ENCODE measurements at places on chromosomes 1 and 21.

GRCh38 chr1:84410328-84411095 is 12.2 kb downstream of the DNASE2B start:
- no peak for DNase-seq

GRCh38 chr1:6982860-6983259 is 197.6 kb downstream of the CAMTA1 start:
- no peak for DNase-seq

- peak; percentile 11 for DNase-seq
Measured at GRCh38 chr1:158969855-158970254, 38.5 kb downstream of the PYHIN1 start.

DNA sequence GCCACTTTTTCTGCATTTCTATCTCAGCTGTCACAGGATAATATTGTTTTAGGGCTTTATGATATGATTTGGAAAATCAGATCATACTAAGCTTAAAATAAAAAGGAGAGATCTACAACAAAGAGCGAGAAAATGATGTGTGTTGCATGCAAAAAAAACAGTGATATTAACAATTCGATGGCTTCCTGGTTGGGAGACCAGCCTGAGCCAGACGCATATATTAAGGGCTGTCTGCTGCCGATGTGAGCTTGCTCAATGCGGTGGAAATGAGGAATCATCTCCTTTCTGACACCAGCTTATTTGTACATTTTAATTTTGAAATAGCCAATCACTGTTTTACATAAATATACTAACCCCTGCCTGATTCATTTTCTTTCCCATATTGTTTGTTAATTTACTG is 862.6 kb downstream of the USP25 start:
- DNase-seq: no peak

- DNase-seq: no peak
Measured at GRCh38 chr1:25581764-25582163, 34.8 kb upstream of the MAN1C1 start.

DNA sequence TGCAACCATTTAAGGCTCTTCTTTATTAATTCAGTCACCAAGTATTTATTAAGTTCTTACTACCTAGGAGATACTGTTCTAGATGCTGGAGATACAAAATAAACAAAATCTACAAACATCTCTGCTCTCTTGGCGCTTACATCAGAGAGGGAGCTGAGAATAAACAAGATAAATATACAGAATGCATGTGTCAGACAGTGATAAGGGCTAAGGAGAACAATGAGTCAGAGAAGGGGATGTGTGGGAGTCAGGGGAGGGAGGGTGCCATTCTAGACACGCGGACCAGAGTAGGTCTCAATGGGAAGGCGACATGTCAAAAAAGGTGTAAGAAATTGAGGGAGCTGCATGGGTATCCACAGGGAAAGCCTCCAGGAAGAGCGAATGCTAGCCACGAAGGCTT is 393.2 kb downstream of the RWDD3 start:
- no peak for DNase-seq

- DNase-seq: no peak
Measured at GRCh38 chr1:23376890-23377811, 7.5 kb upstream of the ZNF436 start.

DNA sequence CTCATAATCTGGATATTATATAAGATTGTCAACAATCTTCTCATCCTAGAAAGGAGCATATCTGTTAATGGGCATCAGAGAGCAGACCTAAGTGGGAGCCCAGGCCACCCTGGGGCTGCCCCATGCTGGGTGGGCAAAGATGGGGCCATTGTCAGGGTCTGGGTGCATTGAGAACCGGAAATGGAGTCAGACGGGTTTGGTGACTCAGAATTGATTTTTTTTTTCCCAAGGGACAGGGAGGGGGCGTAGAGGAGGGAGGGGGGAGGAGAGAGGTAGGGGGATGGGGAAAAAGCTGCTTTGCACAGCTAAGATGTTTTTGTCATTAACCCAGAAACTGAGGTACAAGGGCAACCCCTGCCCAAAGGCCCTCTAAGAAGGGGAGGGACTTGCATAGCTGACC is 1.3 kb downstream of the ATXN7L2 start:
- DNase-seq: no peak
